ENCODE measurements at places on chromosomes 6 and 20. TPM values are rescaled to one million over a fixed set of nuclear protein-coding genes. Genes with fewer than 3 reads are reported as not detected.

APOBEC2 gene
- not detected for total RNA-seq

DNA sequence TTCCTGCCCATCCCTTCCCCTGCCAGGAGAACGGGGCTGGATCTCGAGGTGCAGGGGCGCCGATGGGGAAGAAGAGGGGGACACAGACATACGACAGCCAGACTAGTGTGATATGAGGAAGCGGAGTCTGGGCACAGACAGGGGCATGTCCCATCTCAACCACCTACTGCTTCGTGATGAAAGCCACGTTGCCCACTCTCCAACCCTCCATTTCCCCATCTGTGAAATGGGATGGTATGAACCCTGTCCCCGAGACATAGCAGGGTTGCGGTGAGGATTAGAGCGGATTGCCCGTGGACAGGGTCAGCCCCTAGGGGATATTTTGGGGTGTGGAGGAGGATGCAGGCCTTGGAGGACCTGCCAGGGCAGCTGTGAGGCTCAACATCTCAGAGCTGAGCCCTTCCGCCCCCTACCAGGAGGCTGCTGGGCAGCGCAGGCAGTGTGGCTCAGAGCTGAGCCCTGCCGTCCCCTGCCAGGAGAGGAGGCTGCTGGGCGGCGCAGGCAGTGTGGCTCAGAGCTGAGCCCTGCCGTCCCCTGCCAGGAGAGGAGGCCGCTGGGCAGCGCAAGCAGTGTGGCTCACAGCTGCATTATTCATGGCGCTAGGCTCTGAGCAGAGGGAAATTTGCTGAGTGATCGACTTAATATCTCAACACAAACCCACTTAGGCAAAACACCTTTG is 71.7 kb downstream of the GRM4 start:
- no peak for DNase-seq

OOEP gene
- total RNA-seq = not detected

GRCh38 chr6:36963451-36964290 is 9.1 kb downstream of the PI16 start:
- DNase-seq = no peak

SLC12A5 gene
- 0.96 TPM for total RNA-seq

- peak; percentile 19 for DNase-seq
These were observed 1.1 kb upstream of the TBC1D32 start for GRCh38 chr6:121335087-121336008.

- DNase-seq = peak; percentile 36
These were observed 36.6 kb upstream of the GFOD1 start for GRCh38 chr6:13523826-13524622.

GRCh38 chr6:169253337-169254238 is at the start of gene THBS2:
TSS of gene THBS2 (minus strand) at chr6:169253846. CDS start at chr6:169250784, 3,062 bp downstream.
- peak; percentile 85 for DNase-seq

- peak; percentile 44 for DNase-seq
These were observed 681 bp downstream of the DIDO1 start for GRCh38 chr20:62925420-62926228.

DNA sequence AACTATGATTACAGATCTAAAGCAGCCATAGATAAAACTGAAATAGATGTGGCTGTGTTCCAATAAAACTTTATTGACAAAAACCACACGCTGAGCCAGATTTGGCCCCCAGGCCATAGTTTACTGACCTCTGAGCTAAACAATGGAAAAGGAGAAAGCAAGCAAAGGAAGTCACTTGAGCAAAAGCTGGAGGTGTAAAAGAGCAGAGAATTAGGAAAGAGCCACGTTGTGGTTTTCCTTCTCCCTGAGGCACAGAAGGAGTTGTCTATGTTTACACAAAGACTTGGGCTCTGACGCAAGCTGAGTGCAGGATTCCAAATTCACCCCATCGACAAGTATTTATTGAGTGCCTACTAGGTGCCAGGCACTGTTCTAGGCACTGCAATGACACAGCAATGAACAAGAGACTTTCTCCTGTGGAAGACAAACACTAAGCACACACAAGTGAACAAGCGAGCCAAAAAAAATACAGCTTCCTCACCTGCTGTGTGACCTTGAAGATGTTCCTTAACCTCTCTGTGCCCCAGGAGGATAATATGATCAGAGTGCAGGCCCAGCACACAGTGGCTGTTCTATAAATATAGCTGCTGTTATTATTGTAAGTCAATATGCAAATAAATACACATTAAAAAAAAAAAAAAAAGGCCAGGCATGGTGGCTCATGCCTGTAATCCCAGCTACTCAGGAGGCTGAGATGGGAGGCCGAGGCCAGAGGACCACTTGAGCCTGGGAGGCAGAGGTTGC is 75.4 kb upstream of the PTPN1 start:
- DNase-seq = peak; percentile 97

DNA sequence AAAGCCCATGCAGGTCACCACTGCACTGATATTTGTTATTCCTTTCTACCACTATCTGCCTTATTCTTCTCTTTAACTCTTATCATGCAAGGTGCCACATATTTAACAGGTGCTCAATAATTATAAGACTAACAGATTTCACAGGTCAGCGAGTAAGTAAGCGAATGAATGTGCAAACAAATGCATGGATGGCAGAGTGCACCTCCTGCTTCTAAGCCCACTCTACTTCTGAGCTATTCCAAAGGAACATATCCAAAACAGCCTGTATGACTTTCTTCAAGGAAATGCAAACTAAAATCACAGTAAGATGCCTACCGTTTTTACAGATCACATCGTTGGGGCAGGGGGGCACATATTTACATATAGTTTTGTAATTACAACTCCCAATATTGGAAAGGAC is 71.3 kb downstream of the ZMYND8 start:
- DNase-seq = no peak

All from RPMI7951 (cell line).